ENCODE measurements at places on chromosomes 11 and 22. TPM values are rescaled to one million over a fixed set of nuclear protein-coding genes. Genes with fewer than 3 reads are reported as not detected.

The ATM gene
- 31.3 TPM for total RNA-seq

The TNNI2 gene
- total RNA-seq: not detected

The OR52I1 gene
- not detected for total RNA-seq

DNA sequence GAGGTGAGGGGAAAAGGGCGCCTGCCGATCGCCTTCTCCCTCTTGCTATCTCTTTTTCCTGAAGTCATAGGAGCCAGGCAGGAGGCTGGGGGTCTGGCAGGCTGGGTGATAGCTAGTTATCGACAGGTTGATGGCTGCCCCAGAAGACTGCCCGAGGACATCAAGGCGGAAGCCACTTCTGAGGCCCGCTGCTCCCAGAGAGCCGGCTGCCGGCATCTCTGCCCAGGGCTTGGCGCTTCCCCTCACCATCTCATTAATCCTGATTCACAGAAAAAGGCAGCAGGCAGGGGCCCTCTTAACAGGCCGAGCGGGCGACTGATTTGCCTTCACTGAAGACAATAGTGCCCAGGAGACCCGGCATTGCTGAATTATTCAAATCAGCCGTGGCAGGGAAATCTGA lies 124.2 kb downstream of the MIAT start:
- H3K36me3 ChIP-seq: peaks cover 54% of the 10 kb centered on the region
- H3K27me3 ChIP-seq: no peaks in the 10 kb centered on the region
- no peak overlapping the region for H3K27ac ChIP-seq
- DNase-seq: no peak
- no peaks in the 10 kb centered on the region for H3K4me1 ChIP-seq

DNA sequence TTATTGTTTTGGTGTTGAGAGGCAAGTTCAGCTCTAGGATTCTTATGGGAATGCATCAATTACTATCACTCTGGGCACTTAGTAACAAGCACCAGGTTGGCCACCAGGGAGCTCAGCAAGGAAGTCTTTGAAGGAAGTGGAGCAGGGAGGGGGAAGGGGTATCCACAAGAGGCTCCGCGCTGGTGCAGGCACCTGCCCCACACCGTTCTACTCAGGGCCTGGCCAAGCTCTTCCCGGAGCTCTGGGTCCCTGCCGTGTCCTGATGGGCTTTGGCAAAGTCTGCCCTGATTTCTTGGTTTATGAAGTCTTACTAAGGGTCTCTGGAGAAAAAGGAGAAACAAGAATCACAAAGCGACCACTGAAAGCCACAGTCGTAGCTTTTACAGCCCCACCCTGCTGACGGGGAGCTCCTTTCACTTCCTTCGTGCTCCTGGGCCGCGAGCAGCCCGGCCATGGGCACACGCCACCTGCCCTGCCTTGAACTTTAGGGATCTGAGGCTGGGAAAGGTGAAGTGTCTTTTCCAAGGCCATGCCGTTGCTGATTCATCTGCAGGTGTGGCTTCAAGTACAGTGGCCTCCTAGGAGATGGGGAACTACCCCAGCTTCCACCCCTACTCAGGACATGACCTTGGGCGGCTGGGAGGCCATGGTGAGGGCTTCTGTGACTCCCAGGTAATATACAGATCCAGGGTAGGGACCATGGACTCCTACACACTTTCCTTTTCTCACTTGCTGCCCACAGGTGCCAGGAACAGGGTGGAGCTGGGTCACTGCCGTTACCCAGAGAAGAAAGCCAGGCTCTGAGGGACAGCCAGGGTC lies 15.9 kb upstream of the LRRC32 start:
- DNase-seq: peak; percentile 23
- peaks cover 12% of the 10 kb centered on the region for H3K4me1 ChIP-seq
- H3K27me3 ChIP-seq: peaks cover 6% of the 10 kb centered on the region

DNA sequence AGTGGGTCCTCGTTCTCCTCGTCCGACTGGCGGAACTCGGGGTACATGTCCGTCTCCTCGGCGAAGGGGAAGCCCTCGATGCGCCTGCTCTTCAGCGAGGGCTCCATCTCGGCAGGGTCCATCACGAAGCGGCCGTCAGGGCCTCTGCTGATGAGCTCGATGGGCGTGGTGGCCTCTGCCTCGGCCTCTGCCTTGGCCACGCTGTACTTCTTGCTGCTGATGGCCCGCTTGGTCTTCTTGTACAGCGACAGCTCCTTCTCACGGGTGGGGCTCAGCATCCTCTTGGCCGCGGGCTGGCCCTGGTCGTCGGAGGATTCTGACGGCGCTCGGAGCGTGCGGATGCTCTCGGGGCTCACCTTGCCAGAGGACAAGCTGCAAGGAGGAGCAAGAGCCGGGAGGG lies 35.7 kb downstream of the IGSF9B start:
- H3K4me1 ChIP-seq: peaks cover 6% of the 10 kb centered on the region
- no peak overlapping the region for H3K4me3 ChIP-seq
- H3K27ac ChIP-seq: no peak overlapping the region
- no peak for DNase-seq

- H3K27ac ChIP-seq: no peak overlapping the region
- no peaks in the 10 kb centered on the region for H3K4me1 ChIP-seq
- no peaks in the 10 kb centered on the region for H3K27me3 ChIP-seq
- H3K36me3 ChIP-seq: no peaks in the 10 kb centered on the region
These were observed 12.2 kb upstream of the SIK3 start for GRCh38 chr11:117110294-117110950.

The TMPRSS4 gene
- not detected for total RNA-seq

- no peaks in the 10 kb centered on the region for H3K4me1 ChIP-seq
- H3K27ac ChIP-seq: no peak overlapping the region
- H3K36me3 ChIP-seq: no peaks in the 10 kb centered on the region
These were observed 95.0 kb downstream of the ARHGAP8 start for GRCh38 chr22:44847380-44847779.

- no peak for DNase-seq
- H3K27ac ChIP-seq: no peak overlapping the region
- H3K4me3 ChIP-seq: no peak overlapping the region
- no peaks in the 10 kb centered on the region for H3K27me3 ChIP-seq
- peaks cover 37% of the 10 kb centered on the region for H3K4me1 ChIP-seq
- peaks cover 58% of the 10 kb centered on the region for H3K36me3 ChIP-seq
These were observed 62.6 kb downstream of the TRAF6 start for GRCh38 chr11:36447514-36447913.
